ENCODE measurements at places on chromosomes 3 and 15.

GRCh38 chr3:20051123-20051806 is 11.0 kb downstream of the KAT2B start:
- no peak for DNase-seq

GRCh38 chr3:183018421-183019192 is 38.3 kb upstream of the DCUN1D1 start:
- DNase-seq = no peak

DNA sequence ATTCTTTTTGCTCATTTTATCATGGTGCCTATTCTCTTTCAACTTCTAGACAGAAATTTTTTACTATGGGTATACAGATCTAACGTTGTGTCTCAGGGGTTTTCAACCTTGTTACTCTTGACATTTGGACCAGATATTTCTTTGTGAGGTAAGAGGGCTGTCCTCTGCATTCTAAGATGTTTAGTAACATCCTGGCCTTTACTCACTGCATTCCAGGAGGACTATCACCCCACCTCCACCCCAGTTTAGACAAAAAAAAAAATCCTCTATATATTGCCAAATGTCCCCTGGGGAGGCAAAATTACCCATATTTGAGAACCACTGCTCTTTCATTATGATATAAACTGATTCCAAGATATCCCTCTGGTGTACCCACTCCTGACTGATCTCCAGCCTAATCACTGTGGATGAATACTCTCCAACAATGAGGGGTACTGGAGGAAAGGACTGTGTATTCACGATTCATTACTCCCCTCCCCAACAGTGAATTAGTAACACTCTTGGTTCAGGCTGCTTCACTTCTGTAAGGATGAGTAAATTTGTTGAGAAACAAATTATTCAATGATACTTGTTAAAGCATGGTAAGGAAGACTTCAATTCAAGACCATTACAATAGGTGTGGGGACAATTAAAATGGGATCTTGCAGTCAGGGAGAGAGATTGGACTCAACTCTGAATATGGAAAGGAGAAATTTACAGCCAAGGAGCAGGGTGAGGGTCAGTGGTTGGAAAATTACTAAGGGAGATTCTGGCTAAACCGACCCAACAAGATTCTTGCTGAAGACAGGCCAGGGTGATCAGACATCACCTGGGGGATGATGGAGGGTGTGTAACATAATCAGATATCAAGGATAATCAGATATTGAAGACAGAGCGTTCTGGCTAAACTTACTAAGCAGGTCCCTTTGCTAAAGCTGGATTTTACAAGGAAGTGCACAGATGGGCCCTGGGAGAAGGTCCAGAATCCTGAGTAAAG is 123.8 kb upstream of the DAZL start:
- DNase-seq = no peak

- no peak for DNase-seq
These were observed 139.2 kb downstream of the NUP210 start for GRCh38 chr3:13280811-13281506.

- no peak for DNase-seq
These were observed 129.5 kb downstream of the ST8SIA2 start for GRCh38 chr15:92523176-92523575.

DNA sequence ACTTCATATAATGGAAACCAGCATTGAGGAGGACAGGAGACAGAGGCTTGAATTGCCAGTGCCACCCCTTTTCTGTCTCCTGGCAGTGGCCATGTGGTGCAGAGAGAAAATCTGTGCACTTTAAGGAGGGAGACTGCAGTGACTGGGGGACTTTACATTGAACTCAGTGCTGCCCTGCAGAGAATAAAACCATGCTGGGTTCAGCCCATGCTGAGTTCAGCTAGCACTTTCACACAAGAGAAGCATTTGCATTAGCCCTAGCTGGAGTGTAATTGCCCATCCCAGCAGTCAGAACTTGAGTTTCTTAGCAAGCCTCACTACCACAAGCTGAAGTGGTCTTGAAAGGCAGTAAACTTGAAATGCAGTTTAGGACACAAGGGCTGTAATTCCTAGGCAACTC is 677.5 kb downstream of the ZPLD1 start:
- DNase-seq = no peak

DNA sequence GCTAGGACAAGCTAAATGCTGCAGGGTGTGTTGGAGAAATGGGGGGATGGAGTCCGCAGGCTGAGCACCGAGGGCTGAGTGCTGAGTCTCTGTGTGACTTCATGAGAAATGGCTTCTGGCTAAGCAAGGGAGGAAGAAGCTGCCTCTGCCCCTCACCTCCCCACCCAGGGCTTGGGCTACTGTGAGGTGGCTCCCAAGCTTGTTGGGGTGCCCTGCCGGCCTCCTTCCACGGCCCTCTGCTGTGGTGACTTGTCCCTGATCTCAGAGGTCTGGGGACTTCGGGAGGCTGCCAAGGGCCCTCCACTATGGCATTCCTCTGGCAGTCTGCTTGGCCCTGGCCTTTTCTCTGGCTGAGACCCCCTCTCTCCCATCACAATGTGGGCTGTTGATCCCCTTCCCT is 30.1 kb upstream of the RAD18 start:
- DNase-seq = no peak

DNA sequence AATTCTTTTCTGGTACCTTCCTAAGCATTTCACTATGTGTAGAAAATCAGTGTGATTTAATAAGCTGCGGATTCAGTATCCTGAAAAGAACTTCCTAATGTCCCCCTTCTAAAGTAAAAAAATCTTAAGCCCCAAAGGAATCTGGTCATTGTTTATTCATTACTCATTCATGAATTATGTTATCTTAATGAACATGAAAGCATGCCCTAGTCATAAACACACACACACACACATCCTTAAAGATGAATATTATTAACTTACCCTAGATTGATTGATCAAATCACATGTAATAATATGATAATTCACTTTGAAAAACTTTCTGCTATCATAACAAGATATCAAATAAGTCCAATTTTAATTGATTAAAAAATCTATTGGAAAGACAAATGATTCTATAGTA is 96.4 kb upstream of the BFSP2 start:
- no peak for DNase-seq

- DNase-seq = no peak
These were observed 103.0 kb upstream of the HES1 start for GRCh38 chr3:194032828-194033435.

DNA sequence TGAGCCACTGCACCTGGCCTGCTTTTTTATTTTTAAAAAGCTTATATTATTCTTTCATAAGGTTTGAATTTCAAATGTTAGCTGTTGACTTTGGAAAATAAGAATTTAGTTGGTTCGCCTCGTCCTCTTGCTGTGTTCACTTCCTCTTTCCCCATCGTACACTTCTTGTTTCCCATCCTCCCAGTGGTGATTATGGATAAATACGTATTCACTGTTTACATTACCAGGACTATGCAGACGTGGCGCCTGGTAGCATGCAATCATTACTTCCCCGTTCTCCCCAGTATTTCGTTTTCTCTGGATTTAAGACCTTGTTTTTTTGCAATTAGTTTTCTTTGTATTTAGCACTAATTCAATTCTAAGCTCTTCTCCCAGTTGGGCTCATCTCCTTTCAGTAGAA is 70.1 kb downstream of the LMLN start:
- DNase-seq = no peak

DNA sequence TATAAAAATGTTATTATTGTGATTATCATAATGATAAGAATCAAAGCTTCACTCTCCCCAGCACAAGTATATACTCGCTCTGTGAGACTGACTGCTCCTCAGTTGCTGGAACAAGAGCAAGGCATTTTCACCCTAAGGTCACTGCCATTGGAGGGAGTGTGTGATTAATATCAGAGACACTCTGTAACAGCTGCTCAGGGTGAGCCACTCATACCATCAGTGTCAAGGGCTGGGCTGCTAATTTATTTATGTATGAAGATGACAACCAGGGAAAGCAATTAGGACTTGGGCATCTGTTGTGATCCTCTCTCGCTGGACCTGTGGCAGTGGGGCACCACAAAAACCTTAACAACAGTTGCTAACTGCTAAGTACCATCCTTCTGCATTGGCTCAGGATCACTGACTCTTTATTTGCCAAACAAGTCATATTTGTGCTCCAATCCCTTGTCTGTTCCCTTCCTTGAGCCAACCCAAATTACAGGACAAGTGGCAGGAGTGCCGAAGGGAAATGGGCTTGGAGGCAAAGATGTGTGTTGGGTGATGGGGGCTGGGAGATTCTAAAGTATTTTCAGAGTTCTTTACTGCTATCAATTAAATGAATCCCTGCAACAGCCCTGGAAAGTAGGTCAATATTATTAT is 297.5 kb upstream of the STT3B start:
- no peak for DNase-seq

DNA sequence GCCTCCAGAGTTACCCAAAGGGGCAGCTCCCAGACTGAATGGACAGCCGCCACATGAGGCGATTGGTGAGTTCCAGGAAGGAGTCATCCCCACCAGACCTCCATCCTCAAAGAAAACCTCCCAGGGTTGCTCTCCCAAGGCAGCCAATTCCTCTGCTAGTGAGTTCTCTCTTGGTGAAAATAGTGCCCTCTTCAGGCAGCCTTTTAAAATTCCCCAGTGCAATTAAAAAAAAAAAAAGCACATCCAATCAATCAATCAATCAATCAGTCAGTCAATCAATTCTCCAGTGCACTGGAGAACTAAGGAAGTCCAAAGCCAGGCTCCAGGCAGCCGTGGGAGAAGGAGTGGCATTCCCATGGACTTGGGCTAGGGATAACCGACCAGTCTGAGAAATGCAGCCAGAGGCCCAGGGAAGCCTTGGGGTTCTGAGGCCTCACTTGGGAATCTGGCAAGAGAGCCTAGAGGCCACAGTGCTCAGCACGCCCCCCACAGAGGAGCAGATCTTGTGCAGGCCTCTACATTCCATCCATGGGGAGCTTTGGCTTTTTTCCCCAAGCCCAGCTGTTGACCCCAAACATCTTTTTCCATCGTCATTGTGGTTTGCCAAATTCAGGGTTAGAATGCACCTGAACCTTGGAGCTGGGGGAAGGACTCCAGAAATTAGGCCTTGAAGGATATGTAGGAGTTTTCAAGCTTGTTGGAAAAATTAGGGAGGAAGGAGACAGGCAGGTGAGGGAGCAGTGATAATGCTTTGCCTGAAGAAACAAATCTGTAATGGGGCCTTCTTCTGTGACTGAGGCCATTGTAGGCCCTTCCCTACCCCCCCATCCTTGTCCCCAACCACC is 4.8 kb downstream of the PAQR5 start:
- no peak for DNase-seq

DNA sequence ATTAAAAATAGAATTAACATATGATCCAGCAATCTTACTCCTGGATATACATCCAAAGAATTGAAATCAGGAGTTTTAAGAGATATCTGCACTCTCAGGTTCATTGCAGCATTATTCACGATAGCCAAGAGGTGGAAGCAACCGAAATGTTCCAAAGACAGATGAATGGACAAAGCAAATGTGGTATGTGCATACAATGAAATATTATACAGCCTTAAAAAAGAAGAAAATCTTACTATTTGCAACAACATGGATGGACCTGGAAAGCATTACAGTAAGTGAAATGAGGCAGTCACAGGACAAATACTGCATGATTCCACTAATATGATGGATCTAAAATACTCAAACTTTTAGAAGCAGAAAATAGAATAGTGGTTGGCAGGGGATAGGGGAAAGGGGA is 9.3 kb upstream of the TMEM158 start:
- no peak for DNase-seq

GRCh38 chr3:175150812-175151401 is 291.8 kb downstream of the NAALADL2 start:
- DNase-seq = no peak

GRCh38 chr15:91484141-91484540 is 369.4 kb upstream of the SLCO3A1 start:
- no peak for DNase-seq

- no peak for DNase-seq
These were observed 160.4 kb downstream of the UACA start for GRCh38 chr15:70602834-70603560.

GRCh38 chr15:85646538-85647091 is 148.1 kb downstream of the KLHL25 start:
- no peak for DNase-seq

GRCh38 chr15:89912145-89912673 is 543 bp downstream of the ARPIN start:
- DNase-seq = no peak

DNA sequence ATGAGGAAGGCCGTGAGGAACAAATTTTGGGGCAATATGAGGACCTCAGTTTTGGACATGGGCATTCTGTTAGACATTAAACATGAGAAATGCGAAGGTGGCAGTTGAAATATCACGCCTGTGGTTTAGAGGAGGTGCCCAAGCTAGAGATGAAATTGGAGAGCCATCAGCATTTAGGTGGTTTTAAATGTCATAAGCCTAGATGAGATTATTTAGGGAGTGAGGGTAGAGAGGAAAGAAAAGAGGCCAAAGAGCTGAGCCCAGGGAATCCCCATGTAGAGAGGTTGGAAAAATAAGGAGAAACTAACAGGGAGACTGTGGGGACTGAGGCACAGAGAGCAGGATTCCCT is 14.9 kb downstream of the RTP1 start:
- DNase-seq = no peak

GRCh38 chr15:31434588-31435260 is 108.1 kb downstream of the KLF13 start:
- peak; percentile 58 for DNase-seq

GRCh38 chr15:58952751-58953150 is 19.3 kb upstream of the SLTM start:
- DNase-seq = no peak

DNA sequence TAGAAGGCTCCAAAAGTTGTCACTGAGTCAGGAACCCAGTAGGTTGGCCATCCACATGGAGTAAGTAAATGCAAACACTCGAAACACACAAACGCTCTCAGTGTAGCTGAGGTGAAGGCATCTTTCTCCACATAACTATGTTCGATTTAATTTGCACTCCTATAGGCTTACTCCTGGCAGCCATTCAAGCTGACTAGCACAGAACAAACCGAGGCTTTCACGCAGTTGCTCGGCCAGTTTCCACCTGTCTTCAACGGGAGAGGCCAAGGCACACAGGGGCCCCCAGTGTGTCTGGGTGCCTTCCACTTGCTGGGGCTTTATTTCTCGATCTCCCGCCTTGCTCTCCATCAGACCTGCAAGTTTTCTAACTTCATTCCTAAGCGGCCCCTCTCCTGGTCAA is 18.9 kb downstream of the RGMA start:
- DNase-seq = no peak

DNA sequence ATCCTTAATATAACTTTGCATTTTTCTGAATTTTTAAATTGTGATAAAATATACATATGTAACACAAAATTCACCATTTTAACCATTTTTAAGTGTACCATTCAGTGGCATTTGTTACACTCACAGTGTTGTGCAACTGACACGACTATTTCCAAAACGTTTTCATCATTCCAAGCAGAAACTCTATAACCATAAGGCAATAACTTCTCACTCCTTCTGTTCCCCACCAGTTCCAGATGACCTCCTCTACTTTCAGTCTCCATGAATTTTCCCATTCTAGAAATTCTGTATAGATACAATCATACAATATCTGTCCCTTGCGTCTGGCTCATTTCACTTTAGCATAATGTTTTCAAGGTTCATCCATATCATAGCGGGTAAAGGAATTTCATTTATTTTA is 223.5 kb upstream of the TTC14 start:
- DNase-seq = no peak
